Endothelial cell (in vitro differentiated cells): ENCODE measurements at places on chromosomes 1 and 21.

DNA sequence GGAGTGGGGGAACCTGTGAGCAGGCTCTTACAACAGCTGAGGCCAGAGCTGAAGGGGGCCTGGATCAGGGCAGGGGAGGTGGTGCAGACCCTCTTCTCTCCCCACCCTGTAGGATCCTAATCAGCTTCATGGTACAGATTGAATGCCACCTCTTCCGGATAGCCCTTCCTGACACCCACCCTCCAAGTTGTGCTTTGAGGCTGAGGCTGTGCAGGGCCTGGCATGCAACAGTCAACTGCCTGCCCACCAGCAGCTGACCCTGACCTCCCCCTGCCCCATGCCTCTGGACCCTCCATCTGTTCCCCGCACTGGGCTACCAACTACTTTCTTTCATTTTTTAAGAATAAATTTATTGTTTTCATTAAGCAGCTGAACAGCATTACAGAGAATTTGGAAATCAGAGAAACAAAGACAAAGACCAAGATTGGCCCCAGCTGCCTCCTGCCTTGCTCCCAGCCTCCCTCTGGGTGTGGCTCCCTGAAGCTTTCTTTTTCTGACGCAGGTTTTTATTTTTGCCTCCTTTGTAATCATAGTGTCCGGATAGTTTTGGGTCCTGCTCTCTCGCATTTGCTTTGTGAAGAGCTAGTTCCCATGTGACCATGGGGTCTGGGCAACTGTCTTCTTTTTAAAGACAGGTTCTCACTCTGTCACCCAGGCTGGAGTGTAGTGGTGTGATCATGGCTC is 12.8 kb downstream of the ZNF362 start:
- H3K27me3 ChIP-seq, result peaks cover 9% of the 10 kb centered on the region
- no peak overlapping the region for H3K27ac ChIP-seq
- DNase-seq, result no peak
- H3K36me3 ChIP-seq, result peaks cover 10% of the 10 kb centered on the region
- no peak overlapping the region for H3K4me3 ChIP-seq

DNA sequence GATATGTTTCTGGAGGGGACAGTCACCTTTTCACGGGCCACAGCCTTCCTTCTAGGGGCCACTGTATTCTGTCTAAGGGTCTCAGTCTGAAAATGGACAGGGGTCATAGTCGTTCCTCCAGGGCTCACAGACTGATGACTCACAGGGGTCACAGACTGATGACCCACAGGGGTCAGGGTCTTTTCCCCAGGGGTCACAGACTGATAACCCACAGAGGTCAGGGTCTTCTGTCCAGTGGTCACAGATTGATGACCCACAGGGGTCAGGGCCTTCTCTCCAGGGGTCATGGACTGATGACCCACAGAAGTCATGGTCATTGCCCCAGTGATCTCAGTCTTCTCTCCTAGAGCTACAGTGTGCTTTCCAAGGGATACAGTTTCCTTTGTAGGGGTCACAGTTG is 12.8 kb downstream of the OVGP1 start:
- H3K4me1 ChIP-seq, result peaks cover 20% of the 10 kb centered on the region
- H3K4me3 ChIP-seq, result no peak overlapping the region
- H3K27me3 ChIP-seq, result peaks cover 2% of the 10 kb centered on the region
- peaks cover 3% of the 10 kb centered on the region for H3K36me3 ChIP-seq
- no peak for DNase-seq

- no peak overlapping the region for H3K27ac ChIP-seq
- no peaks in the 10 kb centered on the region for H3K4me1 ChIP-seq
- no peak overlapping the region for H3K4me3 ChIP-seq
- no peaks in the 10 kb centered on the region for H3K36me3 ChIP-seq
Measured at GRCh38 chr1:14300991-14301703, 297.3 kb upstream of the KAZN start.

DNA sequence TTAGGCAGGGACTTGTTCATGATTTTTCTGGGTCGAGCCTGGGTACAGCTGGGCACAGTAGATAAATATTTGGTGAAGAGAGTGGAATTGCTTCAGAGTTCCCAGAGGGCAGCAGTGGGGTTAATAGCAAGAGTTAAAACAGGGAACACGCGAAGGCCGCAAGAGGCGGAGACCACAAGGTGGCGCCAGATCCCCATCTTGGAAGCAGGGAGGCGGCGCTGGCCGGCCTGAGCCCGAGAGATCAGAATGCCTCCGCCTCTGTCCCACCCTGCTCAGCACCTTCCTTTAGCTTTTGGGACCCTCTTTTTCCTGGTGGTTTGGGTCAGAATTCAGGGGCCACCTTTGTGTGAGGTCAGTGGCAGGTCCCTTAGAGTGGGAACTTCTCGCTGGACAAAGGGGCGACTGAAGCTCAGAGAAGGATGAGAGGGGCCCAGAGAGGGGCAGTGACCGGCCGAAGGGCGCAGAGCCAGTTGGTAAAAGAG is 6.5 kb upstream of the PADI2 start:
- H3K36me3 ChIP-seq, result no peaks in the 10 kb centered on the region
- peaks cover 5% of the 10 kb centered on the region for H3K4me1 ChIP-seq
- DNase-seq, result peak; percentile 97
- no peak overlapping the region for H3K27ac ChIP-seq
- H3K4me3 ChIP-seq, result no peak overlapping the region
- H3K27me3 ChIP-seq, result peaks cover 4% of the 10 kb centered on the region

DNA sequence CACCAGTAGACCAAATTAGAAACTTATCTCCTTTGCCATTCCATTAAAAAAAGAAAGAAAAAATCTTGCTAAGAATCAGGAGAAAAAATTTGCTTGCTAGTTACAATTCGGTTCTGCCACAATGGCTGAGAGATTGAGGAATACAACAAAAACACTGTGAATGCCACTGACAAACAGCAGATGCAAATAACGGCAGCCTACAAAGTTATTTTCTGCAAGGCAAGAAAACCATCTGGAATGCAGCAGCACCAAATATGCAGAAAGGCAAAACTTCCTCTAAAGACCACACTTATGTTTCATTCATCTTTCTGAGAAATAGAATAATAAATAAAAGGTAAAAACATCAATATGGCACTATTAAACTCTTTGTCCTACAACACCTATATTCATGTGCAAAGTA is 75.7 kb downstream of the ENAH start:
- H3K27me3 ChIP-seq, result peaks cover 2% of the 10 kb centered on the region
- no peak for DNase-seq
- no peaks in the 10 kb centered on the region for H3K36me3 ChIP-seq
- no peak overlapping the region for H3K27ac ChIP-seq
- H3K4me1 ChIP-seq, result peaks cover 19% of the 10 kb centered on the region

GRCh38 chr21:43659136-43660000 is at the start of the genes HSF2BP and RRP1B:
HSF2BP (minus strand) TSS chr21:43659488; CDS start chr21:43658096, 1,392 bp downstream.
RRP1B (plus strand) TSS chr21:43659560; CDS start chr21:43659665, 105 bp downstream.
- peak within 1 kb of the TSS; percentile 94 for H3K4me3 ChIP-seq
- H3K27me3 ChIP-seq, result peaks cover 9% of the 10 kb centered on the region
- H3K4me1 ChIP-seq, result peaks cover 26% of the 10 kb centered on the region
- H3K27ac ChIP-seq, result peak within 1 kb of the TSS; percentile 86
- H3K36me3 ChIP-seq, result peaks cover 5% of the 10 kb centered on the region

GRCh38 chr1:221567859-221568507 is 173.9 kb downstream of the DUSP10 start:
- H3K36me3 ChIP-seq, result no peaks in the 10 kb centered on the region
- DNase-seq, result no peak
- no peak overlapping the region for H3K4me3 ChIP-seq
- no peaks in the 10 kb centered on the region for H3K4me1 ChIP-seq

DNA sequence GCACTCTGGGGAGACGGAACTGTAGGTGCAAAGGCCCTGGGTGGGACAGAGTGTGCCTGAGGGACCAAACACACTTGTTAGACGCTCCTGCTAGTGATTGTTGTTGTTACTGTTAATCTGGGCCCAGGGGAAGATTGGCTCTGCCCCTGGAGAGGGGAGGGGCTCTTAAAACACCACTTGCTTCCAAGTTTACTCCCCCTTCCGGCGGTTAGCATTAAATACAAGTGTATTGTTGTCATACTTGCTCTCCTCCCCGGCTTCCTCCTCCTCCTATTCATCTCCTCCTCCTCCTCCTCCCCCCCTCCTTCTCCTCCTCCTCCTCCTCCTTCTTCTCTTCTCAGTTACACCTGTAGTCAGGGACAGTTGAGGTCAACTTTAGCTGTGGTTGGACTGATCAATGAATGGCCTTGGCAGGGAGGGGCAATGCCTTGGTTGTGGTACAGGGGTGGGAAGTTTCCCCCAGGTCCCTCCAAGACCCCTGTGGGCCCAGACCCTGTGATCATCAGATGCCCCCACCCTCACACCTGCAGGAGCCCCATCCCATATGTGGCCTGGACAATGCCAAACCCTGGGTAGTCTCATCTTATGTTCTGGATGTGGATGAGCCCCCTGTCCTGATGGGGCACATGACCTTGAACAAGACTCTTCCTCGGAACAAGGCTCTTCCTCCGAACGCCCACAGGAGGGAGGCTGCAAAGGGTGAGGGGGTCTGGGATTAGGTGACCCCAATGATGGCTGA is 217.3 kb downstream of the PTPRU start:
- H3K36me3 ChIP-seq, result no peaks in the 10 kb centered on the region
- H3K27me3 ChIP-seq, result peaks cover 9% of the 10 kb centered on the region
- peaks cover 2% of the 10 kb centered on the region for H3K4me1 ChIP-seq
- H3K4me3 ChIP-seq, result no peak overlapping the region
- H3K27ac ChIP-seq, result no peak overlapping the region
- peak; percentile 22 for DNase-seq

DNA sequence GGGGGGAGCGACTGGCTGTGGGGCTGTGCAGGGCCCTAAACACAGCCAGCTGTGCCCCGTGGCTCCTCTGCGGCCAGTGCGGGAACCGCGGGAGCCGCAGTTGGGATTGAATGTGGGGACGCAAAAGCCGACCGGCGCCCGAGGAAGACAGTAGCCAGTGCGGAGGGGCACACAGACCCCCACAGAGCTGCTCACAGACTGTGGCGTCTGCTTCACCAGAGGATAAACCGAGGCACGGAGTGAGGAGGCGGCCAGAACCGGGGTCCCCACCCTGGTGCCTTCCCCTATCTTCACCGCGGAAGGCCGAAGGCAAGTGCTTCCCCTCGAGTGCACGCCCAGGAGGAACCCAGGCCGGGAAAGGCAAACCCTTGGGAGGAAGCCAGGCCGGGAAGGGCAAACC is 8.7 kb upstream of the TMEM52 start:
- no peak overlapping the region for H3K27ac ChIP-seq
- DNase-seq, result no peak
- no peak overlapping the region for H3K4me3 ChIP-seq
- H3K27me3 ChIP-seq, result peaks cover 2% of the 10 kb centered on the region

DNA sequence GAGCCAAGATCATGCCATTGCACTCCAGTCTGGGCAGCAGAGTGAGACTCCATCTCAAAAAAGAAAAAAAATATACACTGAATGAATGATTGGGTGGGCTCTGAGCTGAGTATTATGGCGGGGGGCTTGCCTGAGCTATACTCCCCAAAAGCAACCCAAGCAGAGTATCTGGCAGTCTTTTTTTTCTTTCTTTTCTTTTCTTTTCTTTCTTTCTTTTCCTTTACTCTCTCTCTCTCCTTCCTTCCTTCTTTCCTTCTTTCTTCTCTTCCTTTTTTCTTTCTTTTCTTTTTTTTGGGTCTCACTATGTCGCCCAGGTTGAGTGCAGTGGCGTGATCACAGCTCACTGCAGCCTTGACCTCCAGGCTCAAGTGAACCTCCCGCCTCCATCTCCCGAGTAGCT is 27.7 kb downstream of the KIAA1614 start:
- no peak overlapping the region for H3K4me3 ChIP-seq
- H3K27ac ChIP-seq, result no peak overlapping the region
- peaks cover 5% of the 10 kb centered on the region for H3K27me3 ChIP-seq
- H3K4me1 ChIP-seq, result peaks cover 14% of the 10 kb centered on the region

- H3K27me3 ChIP-seq, result no peaks in the 10 kb centered on the region
- no peak for DNase-seq
- H3K27ac ChIP-seq, result no peak overlapping the region
- H3K4me3 ChIP-seq, result no peak overlapping the region
- H3K36me3 ChIP-seq, result no peaks in the 10 kb centered on the region
- H3K4me1 ChIP-seq, result peaks cover 20% of the 10 kb centered on the region
Measured at GRCh38 chr21:45113543-45113942, 39.2 kb downstream of the ADARB1 start.

DNA sequence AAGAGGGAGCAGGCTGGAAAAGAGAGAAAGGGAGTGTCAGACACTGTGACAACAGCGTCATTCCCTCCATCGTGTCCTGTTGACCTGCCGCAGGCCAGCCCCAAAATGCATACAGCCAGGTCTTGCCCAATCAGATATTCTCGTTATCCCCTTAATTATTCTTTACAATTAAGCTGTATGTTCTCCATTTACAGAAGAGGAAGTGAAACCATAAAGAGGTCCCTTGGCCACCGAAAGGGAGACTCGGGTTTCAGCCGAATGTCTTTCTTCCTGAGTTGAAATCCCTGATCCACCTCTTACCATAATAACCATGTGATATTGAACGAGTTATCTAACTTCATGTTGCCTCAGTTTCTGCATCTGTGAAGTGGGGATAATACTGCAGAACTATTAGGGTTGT is 70.5 kb downstream of the IGSF21 start:
- DNase-seq, result no peak
- H3K27ac ChIP-seq, result no peak overlapping the region
- H3K27me3 ChIP-seq, result peaks cover 4% of the 10 kb centered on the region
- peaks cover 13% of the 10 kb centered on the region for H3K4me1 ChIP-seq

- H3K36me3 ChIP-seq, result no peaks in the 10 kb centered on the region
- H3K4me1 ChIP-seq, result peaks cover 11% of the 10 kb centered on the region
- no peak overlapping the region for H3K27ac ChIP-seq
- DNase-seq, result no peak
Measured at GRCh38 chr1:235022981-235023710, 105.5 kb downstream of the TOMM20 start.

DNA sequence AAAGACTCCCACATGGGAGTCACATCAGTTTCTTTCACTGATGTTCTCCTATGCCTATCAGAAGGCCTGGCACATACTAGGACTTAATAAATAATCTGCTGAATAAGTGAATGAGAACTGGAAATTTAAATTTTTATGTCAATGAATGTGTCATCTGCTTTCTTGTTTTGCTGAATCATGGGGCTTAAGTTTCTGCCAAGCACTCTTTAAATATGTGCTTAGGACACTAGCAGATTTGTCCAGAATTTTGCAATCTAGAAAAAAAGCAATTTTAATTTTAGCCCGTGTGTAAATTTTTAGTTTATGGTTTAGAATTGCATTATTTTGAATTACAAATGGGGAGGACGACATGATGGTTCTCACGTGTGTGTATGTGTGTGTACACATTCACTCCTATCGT is 803.1 kb downstream of the USP25 start:
- H3K36me3 ChIP-seq, result peaks cover 9% of the 10 kb centered on the region
- H3K4me3 ChIP-seq, result no peak overlapping the region
- H3K27ac ChIP-seq, result no peak overlapping the region
- H3K27me3 ChIP-seq, result no peaks in the 10 kb centered on the region
- peaks cover 12% of the 10 kb centered on the region for H3K4me1 ChIP-seq

- H3K27me3 ChIP-seq, result no peaks in the 10 kb centered on the region
- peaks cover 3% of the 10 kb centered on the region for H3K4me1 ChIP-seq
- peaks cover 8% of the 10 kb centered on the region for H3K36me3 ChIP-seq
- H3K4me3 ChIP-seq, result no peak overlapping the region
- peak overlapping the region; percentile 84 for H3K27ac ChIP-seq
Measured at GRCh38 chr1:94471271-94471670, 53.1 kb downstream of the ABCD3 start.

GRCh38 chr1:13956393-13956792 is 256.4 kb downstream of the PRDM2 start:
- no peak overlapping the region for H3K4me3 ChIP-seq
- H3K27ac ChIP-seq, result no peak overlapping the region
- H3K36me3 ChIP-seq, result no peaks in the 10 kb centered on the region
- no peaks in the 10 kb centered on the region for H3K4me1 ChIP-seq
- no peak for DNase-seq
- H3K27me3 ChIP-seq, result no peaks in the 10 kb centered on the region

- DNase-seq, result peak; percentile 86
- peaks cover 25% of the 10 kb centered on the region for H3K4me1 ChIP-seq
- H3K36me3 ChIP-seq, result no peaks in the 10 kb centered on the region
- H3K27me3 ChIP-seq, result peaks cover 2% of the 10 kb centered on the region
- peak within 1 kb of the TSS; percentile 90 for H3K27ac ChIP-seq
Measured at GRCh38 chr1:159900086-159900680, at the start of gene CFAP45. CFAP45 (minus strand) TSS chr1:159900165; CDS start chr1:159900098, 67 bp downstream.
